ENCODE measurements at places on chromosomes 7 and 10.
A peak's percentile ranks its signal among the peaks of the same experiment; 100 is the strongest.

DNA sequence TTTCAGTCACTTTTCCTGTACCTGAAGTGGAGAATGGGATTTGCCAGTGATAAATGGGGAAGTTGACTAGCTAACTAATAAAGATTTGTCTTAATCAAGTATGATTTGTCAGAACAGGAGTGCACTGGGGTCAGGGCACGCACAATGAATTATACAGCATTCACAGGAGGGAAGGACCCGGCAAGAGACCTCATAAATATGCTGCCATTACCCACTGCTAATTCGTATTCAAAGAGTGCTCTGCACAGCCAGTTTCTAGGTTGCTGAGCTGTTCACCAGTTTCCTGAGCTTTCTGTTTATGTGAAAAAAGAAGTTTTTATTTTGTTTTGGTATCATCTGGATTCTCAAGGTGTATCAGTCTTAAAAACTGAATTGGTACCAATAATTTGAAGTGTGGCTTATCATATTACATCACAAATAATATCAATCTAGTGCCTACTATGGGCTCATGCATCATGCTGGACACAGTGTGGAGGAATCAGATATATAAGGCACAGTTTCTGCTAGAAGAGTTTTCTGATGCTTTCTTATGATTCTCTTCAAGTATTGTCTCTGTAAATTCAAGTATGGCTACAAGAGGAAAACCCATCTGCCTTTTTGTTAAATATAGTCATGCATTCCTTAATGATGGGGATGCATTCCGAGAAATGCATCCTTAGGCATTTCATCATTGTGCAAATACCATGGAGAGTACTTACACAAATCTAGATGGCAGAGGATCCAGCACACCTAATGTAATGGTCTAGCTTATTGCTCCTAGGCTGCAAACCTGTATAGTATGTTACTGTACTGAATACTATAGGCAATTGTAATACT, 202.2 kb downstream of the VTI1A start:
- peaks cover 5% of the 10 kb centered on the region for H3K36me3 ChIP-seq
- no peak for DNase-seq
- no peaks in the 10 kb centered on the region for H3K27me3 ChIP-seq
- H3K4me3 ChIP-seq = no peak overlapping the region
- H3K27ac ChIP-seq = no peak overlapping the region

- H3K27me3 ChIP-seq = no peaks in the 10 kb centered on the region
- no peak for DNase-seq
- H3K27ac ChIP-seq = no peak overlapping the region
Measured at GRCh38 chr10:124624895-124625294, 119.3 kb downstream of the FAM53B start.

DNA sequence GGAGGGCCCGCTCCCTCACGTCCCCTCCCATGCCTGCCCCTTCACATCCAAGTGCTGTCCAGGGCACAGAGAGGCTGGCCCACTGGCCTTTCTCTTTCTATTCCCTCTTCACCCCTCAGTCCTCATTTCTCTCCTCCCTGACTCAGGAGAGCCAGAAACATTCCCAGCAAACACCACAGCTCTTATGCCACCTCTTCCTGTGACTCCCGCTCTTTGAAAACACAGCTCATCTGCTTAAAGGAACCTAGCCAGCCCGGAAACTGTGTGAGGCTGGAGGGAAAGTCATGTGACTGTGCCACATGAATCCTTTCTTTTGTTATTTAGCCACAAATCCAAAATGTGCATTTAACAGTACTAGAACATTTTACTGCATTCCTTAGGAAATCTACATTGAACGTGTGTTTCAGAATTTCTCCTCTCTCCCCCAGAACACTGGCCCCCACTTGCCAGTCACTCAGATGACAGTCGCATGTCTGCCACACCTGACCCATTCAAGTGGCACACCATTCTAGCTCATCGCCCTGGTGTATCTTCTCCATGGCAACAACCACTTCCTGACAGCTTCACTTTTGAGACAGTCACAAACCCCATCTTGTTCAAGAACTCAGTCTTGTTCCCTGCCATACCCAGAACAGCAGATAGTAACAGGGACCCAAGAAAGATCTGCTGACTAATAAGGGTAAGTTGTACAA, 42.8 kb downstream of the GRB10 start:
- peak overlapping the region; percentile 96 for H3K27ac ChIP-seq
- H3K36me3 ChIP-seq = peaks cover 2% of the 10 kb centered on the region
- H3K4me3 ChIP-seq = peak overlapping the region; percentile 70

DNA sequence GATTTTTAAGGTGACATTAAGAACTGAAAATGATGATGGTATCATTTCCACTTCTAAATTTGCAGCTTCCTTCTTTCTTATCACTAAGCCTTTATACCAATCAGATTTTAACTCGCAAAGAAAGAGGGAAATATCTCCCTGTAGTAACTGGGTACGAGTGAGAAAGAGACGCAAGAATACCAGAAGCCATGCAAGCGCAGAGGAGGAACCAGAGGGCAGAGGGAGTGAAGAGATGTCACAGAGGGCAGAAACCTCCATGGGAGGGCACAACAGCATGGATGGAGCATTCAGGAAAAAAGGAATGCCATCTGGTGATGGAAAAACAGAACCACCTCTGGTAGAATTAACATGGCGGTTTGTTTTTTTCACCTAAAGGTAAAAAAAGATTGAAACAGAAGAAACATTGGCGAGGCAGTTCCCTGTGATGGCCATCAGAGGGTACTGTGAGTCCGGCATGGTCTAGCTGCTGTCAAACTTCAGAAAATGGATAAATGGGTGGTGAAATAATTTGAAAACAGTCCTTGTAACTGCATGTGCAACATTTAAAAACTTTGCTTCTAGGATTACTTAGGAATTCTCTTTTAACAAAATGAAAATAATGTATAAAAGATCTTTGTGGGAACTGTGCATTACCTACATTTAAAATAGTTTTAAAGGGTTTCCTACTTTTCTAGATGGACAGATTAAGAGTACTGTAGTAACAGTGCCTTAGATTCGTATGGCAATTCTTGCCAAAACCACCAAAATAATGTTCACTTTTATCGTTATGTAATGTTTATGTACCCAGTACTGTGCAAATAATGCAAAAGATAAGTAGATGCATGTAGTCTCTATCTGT, 91.8 kb downstream of the ARHGAP12 start:
- H3K27me3 ChIP-seq = no peaks in the 10 kb centered on the region
- no peak for DNase-seq
- H3K4me3 ChIP-seq = no peak overlapping the region

DNA sequence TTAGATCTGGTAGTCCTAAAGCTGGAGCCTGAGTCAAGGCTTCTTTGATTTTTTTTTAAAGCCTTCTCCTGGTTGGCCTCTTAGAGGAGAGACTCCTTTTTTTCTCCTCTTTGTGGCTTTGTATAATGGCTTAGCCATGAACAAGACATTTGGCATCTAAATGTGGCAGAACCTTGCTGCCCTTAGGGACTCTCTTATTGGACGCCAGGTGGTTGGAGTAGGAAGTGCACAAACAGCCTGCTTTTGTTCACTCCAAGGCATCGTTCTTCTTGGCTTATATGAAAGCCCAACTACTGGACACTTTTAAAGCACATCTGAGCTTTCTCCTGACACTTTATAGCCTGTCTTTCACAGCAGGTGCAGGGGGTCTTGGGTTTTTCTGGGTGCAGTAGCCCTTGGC, 25.0 kb downstream of the ZPBP start:
- DNase-seq = no peak
- peaks cover 12% of the 10 kb centered on the region for H3K27me3 ChIP-seq
- peaks cover 22% of the 10 kb centered on the region for H3K4me1 ChIP-seq
- peak overlapping the region; percentile 89 for H3K27ac ChIP-seq
- peaks cover 6% of the 10 kb centered on the region for H3K36me3 ChIP-seq
- H3K4me3 ChIP-seq = peak overlapping the region; percentile 85

DNA sequence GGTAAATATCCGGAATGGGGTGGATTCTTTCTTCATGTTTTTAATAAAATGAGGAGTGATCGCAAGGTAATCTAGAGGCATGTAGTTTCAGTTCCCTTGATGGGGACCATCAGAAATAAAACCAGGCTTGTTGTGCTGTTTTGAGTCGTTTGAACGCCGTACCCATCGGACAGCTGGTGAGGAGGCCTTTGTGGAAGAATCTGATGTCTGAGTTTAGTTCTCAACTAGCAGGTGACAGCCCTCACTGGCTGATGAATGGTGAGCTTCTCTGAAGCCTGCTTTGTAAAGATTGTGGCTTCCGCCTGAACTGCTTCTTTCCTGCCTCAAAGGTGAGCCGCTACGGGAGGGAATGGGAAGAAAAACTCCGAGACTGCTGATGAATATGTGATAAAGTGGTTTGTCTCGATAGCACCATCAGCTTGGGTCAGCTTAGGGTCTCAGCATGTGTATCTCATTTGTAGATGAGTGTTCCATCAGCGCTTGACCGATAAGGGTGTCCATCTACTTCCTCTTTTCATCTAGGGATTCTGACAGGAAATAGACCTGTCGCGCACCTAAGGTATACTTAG, 977 bp downstream of the TMEM248 start:
- peak overlapping the region; percentile 79 for H3K27ac ChIP-seq
- no peaks in the 10 kb centered on the region for H3K27me3 ChIP-seq
- H3K4me1 ChIP-seq = peaks cover 22% of the 10 kb centered on the region
- no peak for DNase-seq

DNA sequence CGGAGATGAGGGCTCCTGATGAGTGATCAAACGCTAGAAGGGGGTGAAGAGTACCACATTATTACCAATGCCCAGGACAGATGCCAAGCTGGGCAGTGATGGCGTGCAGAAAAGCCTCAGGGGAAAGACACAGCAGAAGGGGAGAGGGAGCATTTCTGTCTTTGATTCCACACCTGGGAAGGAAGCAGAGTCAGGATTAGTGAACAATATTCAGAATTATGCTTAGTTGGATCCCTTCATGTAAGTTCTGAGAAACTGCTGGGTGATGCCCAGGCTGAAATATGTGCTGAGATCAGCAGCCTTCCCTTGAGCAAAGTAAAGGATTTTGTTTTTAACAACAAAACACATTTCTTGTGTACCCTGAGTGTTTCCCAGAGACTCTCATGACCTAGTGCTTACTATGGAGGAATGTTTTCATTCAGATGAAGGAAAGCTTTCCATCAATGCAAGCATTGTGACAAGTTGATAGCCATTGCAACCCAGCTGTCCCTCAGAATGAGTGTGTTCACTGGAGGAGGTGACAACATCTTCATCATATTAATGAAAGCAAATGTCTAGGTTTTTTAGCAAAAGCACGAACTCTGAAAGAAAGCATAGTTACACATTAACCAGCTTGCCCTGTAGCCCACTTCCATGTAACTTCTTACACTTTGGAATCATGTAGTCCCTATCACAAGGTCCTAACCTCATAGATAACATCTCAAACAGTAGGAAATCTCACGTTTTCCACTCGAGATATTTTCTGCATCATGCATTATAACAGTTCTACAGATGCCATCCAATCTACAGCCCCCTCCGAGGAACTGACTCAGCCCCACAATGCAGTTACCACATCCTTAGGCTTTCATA, 23.8 kb upstream of the AKR1C1 start:
- no peak overlapping the region for H3K27ac ChIP-seq
- peaks cover 47% of the 10 kb centered on the region for H3K27me3 ChIP-seq
- DNase-seq = no peak
- peaks cover 2% of the 10 kb centered on the region for H3K36me3 ChIP-seq
- H3K4me3 ChIP-seq = no peak overlapping the region
- no peaks in the 10 kb centered on the region for H3K4me1 ChIP-seq

GRCh38 chr7:129908181-129908580, 44.6 kb downstream of the UBE2H start:
- peaks cover 66% of the 10 kb centered on the region for H3K4me1 ChIP-seq
- DNase-seq = no peak
- H3K4me3 ChIP-seq = no peak overlapping the region

DNA sequence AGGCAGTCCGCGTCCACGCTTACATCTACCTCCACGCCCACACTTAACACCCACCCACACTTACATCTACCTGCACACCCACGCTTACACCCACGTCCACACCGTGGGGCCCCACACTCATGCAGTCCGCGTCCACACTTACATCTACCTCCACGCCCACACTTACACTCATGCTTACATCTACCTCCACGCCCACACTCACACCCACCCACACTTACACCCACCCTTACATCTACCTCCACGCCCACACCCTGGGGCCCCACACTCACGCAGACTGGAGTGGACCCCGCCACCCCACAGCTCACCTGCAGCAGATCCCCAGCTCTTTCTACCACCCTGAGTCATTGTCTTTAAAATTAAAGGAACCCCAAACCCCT, 32.4 kb upstream of the PWWP2B start:
- no peak for DNase-seq
- peaks cover 4% of the 10 kb centered on the region for H3K36me3 ChIP-seq
- H3K4me1 ChIP-seq = no peaks in the 10 kb centered on the region
- no peaks in the 10 kb centered on the region for H3K27me3 ChIP-seq
- H3K4me3 ChIP-seq = no peak overlapping the region

GRCh38 chr10:125707541-125708468, 11.7 kb upstream of the EDRF1 start:
- peaks cover 1% of the 10 kb centered on the region for H3K36me3 ChIP-seq
- peaks cover 13% of the 10 kb centered on the region for H3K27me3 ChIP-seq
- no peak overlapping the region for H3K4me3 ChIP-seq
- no peaks in the 10 kb centered on the region for H3K4me1 ChIP-seq

GRCh38 chr7:142539901-142540300, 209.4 kb upstream of the PRSS1 start:
- H3K36me3 ChIP-seq = no peaks in the 10 kb centered on the region
- H3K27ac ChIP-seq = no peak overlapping the region
- no peak overlapping the region for H3K4me3 ChIP-seq

DNA sequence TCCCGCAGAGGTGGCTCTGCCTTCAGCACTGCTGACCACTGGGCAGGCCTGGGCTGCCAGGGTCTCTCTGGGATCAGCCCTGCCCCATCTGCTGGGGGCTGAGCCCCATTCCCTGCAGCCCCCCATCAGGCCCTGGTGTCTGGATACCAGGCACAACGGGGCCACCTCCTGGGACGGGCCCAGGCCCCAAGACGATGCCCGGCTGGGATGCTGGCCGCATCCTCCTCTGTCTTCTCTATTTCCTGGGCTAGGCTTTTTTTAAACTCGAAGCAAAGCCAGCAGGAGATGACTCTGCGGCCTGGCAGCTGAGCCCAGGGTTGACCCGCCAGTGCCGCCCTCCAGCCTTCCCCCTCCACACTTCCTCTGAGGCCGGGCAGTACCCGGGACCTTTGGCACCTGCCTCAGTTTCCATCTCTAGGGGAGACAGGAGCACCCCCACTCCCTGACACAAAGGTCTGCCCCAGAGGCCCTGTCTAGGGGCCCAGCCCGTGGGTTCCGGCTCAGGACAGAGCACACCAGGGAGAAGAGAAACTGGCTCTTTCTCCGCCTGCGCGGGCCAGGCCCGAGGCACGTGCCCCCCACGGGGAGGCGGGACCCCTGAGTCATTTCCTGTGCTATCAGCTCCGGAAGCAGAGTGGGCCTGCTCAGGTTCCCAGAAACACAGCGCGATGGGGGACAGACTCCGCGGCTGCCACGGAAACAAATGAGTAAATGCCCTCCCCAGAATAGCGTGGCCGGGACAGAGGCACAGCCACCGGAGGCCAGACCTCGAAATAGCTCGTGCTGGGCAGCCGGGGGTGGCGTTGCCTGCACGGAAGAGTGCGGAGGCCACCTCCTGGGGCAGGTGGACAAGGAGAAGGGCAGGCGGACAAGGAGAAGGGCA, 84.6 kb upstream of the PDGFA start:
- peak overlapping the region; percentile 100 for H3K27ac ChIP-seq
- H3K27me3 ChIP-seq = no peaks in the 10 kb centered on the region
- H3K36me3 ChIP-seq = peaks cover 19% of the 10 kb centered on the region
- H3K4me1 ChIP-seq = peaks cover 48% of the 10 kb centered on the region
- peak overlapping the region; percentile 97 for H3K4me3 ChIP-seq

GRCh38 chr7:11776039-11776438, 56.0 kb downstream of the THSD7A start:
- no peaks in the 10 kb centered on the region for H3K4me1 ChIP-seq
- H3K36me3 ChIP-seq = no peaks in the 10 kb centered on the region
- no peaks in the 10 kb centered on the region for H3K27me3 ChIP-seq
- no peak overlapping the region for H3K27ac ChIP-seq
- no peak for DNase-seq

Data from central memory CD8-positive, alpha-beta T cell (primary cell).